T-helper 17 cell (primary cell): ENCODE measurements at places on chromosomes 11 and 22. TPM values are rescaled to one million over a fixed set of nuclear protein-coding genes. Genes with fewer than 3 reads are reported as not detected.

DNA sequence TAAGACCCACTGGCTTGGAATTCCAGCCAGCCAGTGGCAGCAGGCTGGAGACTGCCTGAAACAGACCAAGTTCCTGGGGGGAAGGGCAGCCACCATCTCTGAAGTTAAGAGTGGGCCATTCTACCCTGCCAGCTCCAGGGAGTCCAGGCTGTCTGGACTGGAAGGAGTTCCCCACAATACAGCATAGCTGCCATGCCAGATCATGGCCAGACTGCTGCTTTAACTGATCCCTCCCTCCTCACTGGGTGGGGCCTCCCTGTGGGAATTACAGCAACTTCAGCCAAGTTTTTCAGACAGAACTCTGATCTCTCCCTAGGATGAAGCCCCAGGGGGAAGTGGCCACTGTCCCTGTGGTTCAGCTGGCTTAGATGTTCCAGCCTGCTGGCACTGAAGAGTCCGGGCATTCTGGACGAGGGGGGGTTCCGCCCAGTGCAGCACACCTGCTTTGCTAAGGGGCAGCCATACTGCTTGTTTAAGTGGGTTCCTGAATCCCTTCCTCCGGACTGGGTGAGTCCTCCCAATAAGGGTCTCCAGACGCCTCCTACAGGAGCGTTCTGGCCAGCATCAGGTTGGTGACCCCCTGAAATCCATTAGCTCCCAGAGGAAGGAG lies 455.4 kb downstream of the DLG2 start:
- no peak for DNase-seq

DNA sequence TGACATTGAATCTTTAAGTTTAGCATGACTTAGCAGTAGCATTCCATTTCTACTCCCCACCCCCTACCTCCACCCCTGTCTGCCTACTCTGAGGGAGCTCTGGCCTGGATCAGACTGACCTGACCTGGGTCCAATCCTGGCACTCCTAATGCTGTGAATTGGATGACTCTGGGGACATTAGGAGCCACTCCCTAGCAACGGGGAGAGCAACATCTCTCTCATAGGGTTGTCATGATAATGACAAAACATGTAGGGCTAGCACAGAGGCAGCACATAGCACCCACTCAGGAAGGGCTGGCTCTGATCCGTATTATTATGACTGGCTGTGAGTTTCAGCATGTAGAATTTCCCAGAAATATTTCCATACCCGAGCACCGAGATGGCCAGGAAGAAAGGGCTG lies 40.5 kb downstream of the CABIN1 start:
- DNase-seq, result no peak

DNA sequence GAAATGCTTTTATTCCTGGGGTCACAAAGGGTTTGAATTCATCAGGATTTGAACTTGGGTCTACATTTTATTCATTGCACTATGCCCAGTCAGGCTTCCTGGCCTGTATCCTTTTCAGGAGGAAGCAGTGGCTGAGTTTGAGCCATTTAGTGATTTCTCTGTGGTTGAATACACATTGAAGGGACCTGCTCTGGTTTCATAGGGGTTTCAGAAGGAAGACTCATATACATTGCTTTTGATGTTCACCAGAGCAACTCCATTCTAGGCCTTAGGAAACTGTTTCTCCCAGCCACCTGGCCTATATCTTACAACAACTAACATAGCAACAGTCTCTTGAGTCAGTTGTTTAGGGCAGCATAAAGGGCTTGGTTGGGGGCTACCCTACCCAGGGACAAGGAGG lies 165.7 kb downstream of the INSC start:
- DNase-seq, result no peak

DNA sequence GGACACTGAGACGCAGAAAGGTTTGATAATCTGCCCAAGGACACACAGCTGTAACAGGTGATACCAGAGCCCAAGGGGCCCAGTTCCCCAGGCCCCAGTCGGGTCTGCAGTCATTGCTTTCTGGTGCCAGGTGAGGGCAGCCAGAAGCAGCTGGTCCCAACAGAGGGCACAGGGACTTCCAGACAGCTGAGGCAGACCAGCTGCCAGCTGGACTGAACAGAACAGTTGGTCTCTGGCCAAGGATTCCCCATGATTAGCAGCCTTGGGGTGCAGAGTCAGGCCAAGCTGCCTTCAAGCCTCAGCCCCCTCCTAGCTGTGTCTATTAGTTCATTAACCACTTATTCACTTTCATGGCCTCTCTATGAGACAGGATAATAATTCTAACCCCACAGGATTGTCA lies 105.6 kb downstream of the RRAS2 start:
- DNase-seq, result no peak

DNA sequence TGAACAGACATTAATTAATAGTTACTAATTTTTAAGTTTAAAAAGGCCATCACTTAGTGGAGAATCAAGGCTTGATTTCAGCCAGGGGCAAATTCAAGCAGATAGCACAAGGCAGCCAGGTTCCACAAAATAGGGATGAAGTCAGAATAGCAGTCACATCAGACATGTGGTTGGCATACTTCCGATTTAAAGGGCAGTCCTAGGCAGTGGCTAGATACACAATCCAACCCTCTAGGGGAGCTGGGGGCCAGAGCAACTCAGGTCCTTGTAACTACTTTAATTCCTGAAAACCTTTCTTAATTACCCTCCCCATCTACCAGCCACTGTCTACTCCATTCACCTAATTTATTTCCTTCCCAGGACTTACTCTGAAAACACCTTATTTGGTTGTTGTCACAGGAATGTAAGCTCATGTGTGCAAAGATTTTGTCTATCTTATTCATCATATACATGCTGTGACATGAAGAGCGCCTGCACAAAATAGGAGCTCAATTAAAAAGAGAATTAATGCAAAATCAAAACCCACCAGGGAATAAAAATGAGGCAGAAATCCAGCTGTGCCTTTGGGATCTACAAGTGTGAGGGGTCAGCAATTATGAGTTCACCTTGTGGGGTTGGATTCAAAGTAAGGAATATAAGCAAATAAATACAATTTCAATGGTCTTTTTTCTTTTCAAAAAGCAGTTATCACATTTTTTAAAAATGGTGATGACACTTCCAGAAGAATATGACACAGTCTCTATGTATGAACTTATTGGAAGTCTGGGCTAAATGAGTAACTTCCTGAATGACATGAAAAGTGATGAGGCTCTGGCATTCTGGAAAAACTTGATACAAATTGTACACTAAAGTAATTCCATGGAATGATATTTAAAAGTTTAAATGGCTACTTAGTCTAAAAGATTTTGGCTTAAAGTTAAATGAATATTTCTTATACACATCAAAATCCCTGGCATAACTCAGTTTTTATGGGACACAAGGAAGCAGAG lies 53.8 kb downstream of the COPB1 start:
- DNase-seq, result no peak

DNA sequence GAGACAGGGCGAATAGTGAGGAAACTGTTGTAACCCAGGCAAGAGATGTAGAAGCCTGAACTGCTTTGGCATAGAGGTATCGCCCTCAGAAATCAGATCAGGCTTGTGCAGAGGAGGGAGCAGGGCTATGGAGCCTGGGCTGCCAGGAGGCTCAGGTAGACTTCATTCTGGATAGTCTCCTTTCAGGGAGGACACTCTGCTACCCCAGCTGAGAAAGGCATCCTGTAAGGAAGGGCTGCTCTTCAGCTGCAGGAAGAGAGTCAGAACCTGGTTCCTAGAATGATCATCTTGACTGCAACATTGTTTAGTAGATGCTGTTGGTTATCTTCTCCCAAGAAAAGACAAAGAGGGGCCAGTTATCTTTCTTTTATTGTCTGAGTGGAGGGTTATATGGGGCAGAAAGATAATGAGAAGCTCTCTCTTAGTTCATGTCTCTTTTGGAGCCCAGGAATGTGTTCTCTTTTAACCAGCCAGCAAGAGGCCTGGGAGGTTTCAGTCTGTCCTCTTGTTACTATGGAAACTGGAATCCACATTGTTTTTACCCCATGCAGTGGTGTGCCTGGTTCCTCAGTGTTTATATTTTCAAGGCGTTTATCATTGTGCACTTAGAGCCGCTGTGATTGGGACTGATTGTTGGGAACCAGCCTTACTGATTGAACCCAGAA lies 95.7 kb downstream of the STIM1 start:
- DNase-seq, result no peak

Gene KRTAP5-2
- total RNA-seq, result not detected

Gene H19
- total RNA-seq, result not detected
